Erythroblast (primary cell): ENCODE measurements at places on chromosomes 12 and 14.

DNA sequence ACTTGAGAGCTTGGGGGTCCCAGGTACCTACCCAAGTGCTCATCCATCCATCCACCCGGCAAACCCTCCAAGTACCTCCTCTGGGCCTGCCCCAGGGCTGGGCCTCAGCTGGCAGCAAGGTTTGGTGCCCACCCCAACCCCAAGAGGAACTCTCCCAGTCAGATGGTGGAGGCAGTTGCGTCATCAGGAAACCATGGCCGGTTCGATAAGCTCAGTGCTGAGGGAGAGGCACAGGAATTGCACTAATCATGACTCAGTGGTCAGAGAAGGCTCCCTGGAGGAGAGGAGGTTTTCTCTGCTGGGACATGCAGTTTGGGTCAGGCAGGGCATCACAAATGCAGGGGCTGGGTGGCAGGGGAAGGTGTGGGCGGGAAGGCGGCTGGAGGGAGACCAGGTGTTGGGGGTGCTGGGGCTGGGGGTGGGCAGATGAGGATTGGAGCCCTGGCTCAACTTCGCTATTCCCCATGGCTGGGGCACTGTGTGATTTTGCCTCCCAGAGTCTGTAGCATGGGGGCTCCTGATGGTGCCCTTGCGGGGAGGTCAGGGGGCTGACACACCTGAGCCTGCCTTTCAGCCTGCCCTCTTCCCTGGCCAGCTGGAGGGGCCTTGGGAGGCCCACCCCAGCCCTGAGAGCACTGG, 32.2 kb downstream of the SH2B3 start:
- DNase-seq: peak; percentile 92

DNA sequence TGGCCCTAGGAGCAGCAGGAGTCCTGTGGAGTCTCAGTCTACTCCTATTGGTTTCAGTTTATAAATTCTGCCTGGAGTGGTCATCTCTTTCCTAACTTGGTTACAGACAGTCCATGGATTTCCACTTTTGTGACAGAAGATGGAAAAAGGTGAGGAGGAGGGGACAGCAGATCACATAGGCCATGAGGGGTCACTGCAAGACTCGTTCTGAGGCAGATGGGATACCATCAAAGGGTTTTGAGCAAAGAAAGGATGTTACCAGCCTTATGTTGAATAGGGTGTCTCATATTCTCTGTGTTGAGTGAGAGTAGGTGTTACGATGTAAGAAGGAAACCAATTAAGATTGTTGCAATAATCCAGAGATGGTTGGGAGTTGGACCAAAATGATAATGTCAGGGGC, 15.3 kb downstream of the PDE3A start:
- no peak for DNase-seq

DNA sequence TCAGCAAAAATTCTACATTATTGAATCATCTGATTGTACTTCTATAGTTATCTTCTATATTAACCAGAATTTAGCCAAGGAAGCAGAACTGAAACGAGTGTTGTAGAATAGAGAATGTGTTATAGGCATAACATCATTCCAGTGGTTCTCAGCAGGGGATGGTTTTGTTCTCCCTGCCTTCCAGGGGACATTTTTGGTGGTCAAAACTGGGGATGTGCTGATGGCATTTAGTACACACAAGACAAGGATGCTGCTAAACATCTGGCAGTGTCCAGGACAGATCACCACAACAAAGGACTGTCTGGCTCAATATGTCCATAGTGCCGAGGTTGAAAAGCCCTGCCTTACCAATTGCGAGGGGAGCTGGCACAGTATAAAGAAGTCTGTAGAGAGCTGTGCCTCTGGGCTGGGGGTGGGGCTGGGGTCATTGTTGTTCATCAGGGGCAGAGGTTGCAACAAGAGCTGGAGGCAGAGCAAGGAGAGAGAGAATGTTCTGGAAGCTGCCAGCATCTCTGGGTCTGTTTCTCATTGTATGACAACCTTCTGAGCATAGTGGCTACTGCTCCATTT, 1472.8 kb downstream of the AACS start:
- DNase-seq: no peak

DNA sequence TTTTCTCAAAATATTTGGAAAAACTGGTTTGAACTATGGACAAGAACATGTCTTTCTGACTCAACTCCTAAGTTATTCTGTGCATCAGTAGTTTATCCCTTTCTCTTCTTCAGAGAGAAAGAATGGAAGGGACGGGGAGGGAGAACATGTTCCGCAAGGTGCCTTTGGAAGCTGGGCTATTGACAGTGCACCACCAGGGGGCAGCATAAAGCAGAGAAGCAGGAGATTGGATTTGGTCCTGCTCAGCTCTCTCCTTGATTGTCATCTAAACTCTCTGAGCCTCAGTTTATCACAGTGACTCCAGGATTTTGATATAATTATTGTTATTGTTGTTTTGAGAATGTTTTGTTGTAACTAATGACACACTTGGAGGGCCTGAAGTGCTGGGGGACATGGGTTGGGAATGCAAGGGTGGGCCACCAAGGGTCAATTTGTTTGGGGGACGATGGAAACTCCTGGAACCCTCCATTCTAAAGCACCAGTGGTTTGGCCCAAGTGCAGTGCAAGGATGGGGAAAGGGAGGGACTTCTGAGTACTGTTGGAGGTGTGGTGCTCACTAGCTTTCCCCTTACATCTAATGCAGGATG, 45.3 kb upstream of the ANO6 start:
- DNase-seq: peak; percentile 83

GRCh38 chr12:101474248-101474647, 888 bp upstream of the SPIC start:
- no peak for DNase-seq

GRCh38 chr12:121578230-121579189, 2.3 kb downstream of the KDM2B start:
- DNase-seq: peak; percentile 44

- DNase-seq: peak; percentile 12
Measured at GRCh38 chr12:14948672-14949071, 10.3 kb upstream of the ERP27 start.

DNA sequence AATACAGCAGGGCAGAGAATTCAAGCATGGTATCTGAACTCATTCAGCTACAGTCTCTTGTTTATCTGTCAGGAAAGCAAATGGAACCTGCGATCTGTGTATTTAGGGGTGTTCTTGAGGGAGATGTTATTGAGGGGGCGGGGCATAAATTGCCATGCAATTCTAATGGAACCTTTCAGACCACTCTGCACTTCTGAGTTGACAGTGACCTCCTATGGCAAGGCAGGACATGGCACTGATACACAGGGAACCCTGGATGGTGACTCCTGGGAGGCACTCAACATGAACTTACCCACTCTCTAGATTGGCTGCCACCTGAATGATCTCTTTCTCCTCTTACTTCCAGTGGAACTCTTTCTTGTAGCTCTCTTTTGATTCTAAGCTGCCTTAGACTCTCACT, 787.3 kb downstream of the VRK1 start:
- no peak for DNase-seq

DNA sequence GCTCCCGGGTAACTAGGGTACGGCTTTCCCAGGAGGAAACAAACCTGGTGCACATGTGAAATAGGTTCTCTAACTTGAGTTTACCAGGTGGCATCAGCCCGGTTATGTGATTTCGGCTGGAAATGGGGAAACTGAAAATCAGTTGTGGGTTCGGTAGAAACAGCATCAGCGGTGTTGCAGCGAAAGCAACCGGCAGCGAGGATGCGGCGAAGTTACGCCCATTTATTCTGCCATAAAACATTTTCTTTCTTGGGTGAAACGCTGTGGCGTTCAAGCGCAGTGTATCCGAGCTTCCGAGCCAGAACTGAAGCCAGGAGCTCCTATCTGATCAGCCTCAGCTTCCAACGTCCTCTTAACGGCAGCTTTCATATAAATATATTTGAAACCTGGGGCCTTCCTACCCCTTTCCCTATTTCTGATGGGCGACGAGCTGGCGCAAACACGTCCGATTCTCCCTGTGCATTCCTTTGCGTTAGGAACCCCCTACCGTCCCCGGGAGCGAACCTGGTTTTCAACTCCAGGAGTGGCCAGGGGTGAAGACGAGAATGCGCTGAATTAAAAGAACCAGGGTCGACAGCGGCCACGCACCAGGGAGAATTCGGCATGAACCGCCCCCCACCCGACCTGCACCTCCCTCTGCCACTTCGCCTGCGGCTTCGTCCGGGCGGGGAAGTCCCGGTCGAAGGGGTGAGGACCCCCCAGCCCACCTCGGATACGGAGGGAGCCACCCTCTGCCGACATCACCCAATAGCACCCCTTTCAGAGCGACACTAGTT, 1.6 kb downstream of the DPF3 start:
- DNase-seq: peak; percentile 75

DNA sequence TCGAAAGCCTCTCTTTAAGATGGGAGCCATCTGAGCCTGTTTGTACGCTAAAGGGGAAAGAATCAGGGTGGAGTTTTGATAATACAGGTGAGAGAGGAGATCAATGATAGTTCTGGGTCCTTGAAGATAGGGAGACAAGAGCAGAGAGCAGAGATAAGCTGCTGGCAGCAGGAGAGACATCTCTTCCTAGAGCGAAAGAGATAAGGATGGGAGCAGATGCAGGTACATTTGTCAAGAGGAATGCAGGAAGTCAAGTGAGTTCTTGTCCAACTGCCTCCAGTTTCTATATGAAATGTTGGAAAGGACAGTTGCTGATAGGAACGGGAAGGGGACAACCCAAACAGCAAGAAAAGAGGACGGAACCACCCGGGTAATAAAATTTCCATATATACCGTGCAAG, 24.7 kb upstream of the HIF1A start:
- DNase-seq: no peak

DNA sequence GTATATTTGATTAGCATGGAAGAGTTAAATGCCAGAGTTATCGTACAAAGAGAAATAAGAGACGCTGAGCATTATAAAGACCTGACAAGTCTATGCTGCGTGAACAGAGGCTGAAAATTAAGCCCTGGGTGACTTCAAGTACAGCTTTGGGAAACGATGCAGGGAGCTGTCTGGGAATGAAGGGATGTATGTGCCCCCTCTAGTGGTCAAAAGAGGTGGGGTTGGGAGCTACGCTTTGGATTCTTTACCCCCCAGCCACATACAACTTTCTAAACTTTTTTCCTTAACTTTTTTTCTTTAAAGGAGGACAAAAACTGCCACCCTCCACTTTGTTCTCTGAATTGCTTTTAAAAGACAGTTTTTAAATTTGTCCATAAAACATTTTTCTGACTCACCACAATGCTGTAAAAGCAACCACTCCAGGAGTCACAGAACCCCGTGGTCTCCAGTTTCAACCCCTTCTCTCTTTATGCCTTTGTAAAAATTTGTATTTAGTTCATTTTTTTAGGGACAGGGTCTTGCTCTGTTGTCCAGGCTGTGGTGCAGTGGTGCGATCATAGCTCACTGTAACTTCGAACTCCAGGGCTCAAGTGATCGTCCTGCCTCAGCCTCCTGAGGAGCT, 59.4 kb downstream of the ZNF664 start:
- peak; percentile 72 for DNase-seq

DNA sequence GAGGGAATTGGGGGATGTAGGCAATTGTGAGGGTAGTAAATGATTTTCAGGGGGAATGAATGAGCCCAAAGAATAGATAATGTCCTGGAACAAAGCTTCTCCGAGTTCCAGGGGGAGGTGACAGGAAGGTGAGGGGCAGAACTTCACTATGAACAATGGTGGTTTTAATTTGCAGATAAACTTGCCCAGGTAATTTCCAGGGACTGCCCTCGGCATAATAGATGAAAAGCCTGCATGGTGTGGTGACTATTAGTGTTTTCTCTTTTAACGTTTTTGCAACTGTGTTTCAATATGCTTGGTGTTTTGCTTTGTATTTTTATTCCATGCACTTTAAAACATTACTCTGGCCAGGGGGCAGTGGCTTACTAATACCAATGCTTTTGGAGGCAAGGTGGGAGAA, 325.2 kb upstream of the RGS6 start:
- DNase-seq: no peak

- no peak for DNase-seq
Measured at GRCh38 chr12:90630006-90630405, 325.0 kb downstream of the CCER1 start.

GRCh38 chr12:53052419-53053217, 2.8 kb downstream of the TNS2 start:
- DNase-seq: peak; percentile 14

GRCh38 chr12:99057670-99058069, 412.6 kb downstream of the APAF1 start:
- DNase-seq: no peak

GRCh38 chr12:114998750-114999128, 314.8 kb upstream of the TBX3 start:
- no peak for DNase-seq

DNA sequence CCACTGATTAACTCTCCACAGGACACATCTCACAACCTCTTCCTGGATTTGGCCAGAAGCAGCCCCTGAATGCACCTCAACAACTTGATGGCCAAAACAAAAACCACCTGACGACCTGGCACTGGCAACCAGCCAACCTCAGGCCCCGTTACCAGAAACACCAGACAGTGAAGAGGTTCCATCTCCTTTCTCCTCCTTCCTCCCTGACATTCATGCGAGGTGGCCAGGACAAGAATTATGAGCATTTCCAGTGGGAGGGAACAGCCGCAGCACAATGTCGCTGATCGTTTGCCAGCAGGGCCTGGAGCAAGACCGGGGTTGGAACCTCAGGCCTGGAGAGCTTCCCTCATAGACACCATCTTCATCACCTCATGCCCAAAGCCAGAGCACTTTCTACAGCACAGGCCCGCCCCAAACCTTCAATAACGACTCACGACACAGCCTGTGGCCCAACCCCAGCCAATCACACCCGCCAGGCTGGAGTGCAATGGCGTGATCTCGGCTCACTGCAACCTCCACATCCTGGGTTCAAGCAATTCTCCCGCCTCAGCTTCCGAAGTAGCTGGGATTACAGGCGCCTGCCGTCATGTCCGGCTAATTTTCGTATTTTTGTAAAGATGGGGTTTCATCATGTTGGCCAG, 48.7 kb downstream of the CCDC88C start:
- DNase-seq: no peak

DNA sequence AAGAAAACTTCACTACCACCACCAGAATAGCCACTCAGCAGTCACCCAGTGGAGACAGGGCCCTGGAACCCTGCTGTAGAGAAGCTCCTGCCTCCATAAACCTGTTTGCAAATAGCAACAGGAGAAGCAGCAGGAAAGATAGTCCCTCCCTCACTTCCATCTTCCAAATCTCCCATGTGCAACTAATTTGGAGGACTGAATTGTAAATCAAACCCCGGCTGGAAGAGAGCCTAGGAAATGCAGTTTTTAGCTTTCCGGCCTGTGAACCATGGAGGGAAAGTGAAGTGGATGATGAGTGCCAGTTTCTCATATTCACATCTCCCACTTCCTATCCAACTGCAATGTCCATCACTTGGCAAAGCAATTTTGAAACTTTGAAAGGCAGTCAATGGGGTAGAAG, 167.2 kb upstream of the FRMD6 start:
- no peak for DNase-seq

DNA sequence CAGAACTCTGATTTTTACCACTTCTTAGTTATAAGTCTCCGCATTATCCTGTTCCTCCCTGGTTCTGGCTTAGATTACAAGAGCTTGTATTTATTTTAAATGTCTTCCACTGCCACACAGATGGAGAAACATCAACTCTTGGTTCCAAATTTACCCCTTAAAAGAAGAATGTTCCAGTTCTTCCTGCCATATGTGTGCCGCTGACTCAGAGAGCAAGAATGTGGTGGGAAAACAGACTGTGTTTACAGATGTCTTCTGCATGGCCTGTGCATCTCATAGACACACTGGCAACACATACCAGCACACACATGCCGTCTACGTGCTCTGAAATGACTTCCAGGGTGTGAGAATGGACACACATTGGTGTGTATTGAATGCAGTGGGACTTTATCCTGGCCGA, 383.0 kb downstream of the LRIG3 start:
- no peak for DNase-seq

- DNase-seq: no peak
Measured at GRCh38 chr14:105840266-105841021, 314.1 kb downstream of the TMEM121 start.

- DNase-seq: no peak
Measured at GRCh38 chr12:66573605-66574004, 105.3 kb downstream of the GRIP1 start.
